Prostate gland (tissue), 2 donors: ENCODE measurements at places on chromosomes 2 and 18.

GRCh38 chr2:240478346-240479110, 43.1 kb downstream of the GPC1 start:
- no peak overlapping the region for H3K27ac ChIP-seq
- H3K27me3 ChIP-seq: no peaks in the 10 kb centered on the region
- no peak overlapping the region for H3K4me3 ChIP-seq
- H3K36me3 ChIP-seq: no peaks in the 10 kb centered on the region

- DNase-seq: no peak
- no peaks in the 10 kb centered on the region for H3K36me3 ChIP-seq
- H3K27me3 ChIP-seq: no peaks in the 10 kb centered on the region
- no peak overlapping the region for H3K27ac ChIP-seq
- no peaks in the 10 kb centered on the region for H3K4me1 ChIP-seq
These were observed 769.7 kb downstream of the LRRTM4 start for GRCh38 chr2:76752506-76752905.

DNA sequence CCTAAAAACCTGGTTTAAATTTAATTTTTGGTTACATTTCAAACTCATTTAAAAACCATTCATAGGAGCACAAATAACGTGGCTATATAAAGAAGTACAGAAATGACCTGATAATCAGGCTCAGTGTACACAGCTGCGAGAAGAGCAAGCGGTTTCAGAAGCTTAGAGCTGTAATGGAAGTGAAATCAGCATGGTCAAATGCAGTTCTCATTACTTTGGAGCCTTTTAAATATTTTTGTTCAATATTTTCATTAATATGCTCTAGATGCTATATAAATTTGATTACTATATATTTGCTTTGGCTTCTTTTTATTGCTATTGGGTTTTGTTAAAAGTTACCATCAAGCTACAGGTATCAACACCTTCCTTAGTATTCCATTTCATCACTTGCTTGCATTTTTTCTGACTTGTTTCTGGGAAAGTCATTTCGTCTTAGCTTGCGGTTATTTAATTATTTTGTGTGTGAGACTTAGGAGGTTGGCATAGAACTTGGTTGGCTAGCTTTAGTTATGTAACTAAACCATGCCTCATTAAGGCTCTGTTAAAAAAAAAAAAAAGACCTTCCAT, 58.7 kb downstream of the AFTPH start:
- H3K4me1 ChIP-seq: no peaks in the 10 kb centered on the region
- H3K4me3 ChIP-seq: no peak overlapping the region
- H3K36me3 ChIP-seq: no peaks in the 10 kb centered on the region
- H3K27ac ChIP-seq: no peak overlapping the region

DNA sequence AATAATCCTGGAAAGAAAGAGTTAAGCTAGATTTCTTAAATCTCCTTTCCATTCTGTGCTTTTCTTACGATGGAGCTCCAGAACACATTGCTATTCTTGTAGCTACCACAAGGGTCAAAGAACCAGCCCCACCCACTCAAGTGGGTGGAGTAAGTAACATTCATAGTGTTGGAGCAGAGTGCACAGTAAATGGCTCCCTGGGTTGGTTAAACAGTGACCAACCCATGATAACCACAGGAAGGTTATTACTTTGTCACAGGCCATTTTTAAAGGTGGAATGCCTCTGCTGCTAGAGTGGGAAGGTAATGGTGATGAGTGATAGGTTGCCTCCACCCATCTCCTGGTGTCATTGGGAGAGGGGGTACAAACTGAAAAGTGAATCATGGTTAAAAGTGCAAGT, 13.9 kb downstream of the ARPC2 start:
- DNase-seq: no peak
- no peaks in the 10 kb centered on the region for H3K27me3 ChIP-seq
- no peaks in the 10 kb centered on the region for H3K36me3 ChIP-seq
- no peak overlapping the region for H3K4me3 ChIP-seq

GRCh38 chr2:98357849-98358248, 11.6 kb downstream of the CNGA3 start:
- no peak overlapping the region for H3K4me3 ChIP-seq
- H3K4me1 ChIP-seq: no peaks in the 10 kb centered on the region
- no peaks in the 10 kb centered on the region for H3K27me3 ChIP-seq
- no peak overlapping the region for H3K27ac ChIP-seq
- H3K36me3 ChIP-seq: no peaks in the 10 kb centered on the region
